ENCODE measurements at places on chromosomes 6 and 20.

- DNase-seq: no peak
Measured at GRCh38 chr6:108755257-108756240, 92.7 kb upstream of the ARMC2 start.

GRCh38 chr6:13286181-13286580 lies 42.2 kb downstream of the TBC1D7 start:
- no peak for DNase-seq

GRCh38 chr6:69019832-69020231 lies 384.8 kb downstream of the ADGRB3 start:
- no peak for DNase-seq

GRCh38 chr20:1664911-1665310 lies 7.3 kb upstream of the SIRPG start:
- DNase-seq: peak; percentile 54

- DNase-seq: no peak
Measured at GRCh38 chr6:109087661-109088264, 6.9 kb downstream of the SESN1 start.

- DNase-seq: no peak
Measured at GRCh38 chr6:7992002-7992815, 72.0 kb downstream of the BLOC1S5 start.

DNA sequence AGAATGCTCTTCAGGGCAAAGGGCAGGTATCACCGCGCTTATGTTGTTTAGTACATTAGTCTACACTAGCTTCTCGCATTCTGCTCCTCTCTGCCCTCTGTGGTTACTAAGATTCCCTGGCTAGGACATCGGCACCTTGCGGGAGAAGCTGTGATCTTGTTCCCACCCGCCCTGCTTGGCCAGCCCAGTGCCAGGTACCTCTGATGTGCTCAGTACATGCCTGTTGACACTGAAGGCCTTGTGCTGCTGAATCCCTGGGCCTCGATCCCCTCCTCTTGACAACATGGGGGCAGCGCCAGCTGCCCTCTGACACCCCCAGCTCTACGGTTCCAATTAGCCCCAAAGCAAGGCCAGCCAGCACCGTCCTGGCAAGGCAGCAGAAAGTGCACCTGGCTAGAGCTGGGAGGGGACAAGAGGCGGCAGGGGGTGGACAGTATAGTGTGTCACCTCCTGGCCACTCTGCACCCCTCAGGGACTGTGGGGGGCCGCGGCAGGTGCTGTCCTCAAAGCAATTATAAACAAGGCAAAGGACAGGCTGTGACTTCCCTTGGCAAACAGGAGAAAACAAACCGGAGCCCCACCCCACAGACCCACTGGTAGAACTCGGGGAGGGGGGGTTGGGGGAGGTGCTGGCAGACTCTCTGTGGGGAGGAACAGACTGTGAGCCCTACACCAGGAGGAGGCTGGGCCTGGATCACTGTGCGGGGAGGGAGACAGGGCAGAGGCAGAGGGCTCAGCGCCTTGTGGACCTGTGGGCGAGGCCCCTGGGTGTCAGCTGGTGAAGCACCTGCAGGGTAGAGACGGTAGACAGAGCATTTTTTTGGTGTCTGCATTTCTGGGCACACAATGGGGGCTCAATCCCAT lies 7.1 kb downstream of the TFEB start:
- no peak for DNase-seq

DNA sequence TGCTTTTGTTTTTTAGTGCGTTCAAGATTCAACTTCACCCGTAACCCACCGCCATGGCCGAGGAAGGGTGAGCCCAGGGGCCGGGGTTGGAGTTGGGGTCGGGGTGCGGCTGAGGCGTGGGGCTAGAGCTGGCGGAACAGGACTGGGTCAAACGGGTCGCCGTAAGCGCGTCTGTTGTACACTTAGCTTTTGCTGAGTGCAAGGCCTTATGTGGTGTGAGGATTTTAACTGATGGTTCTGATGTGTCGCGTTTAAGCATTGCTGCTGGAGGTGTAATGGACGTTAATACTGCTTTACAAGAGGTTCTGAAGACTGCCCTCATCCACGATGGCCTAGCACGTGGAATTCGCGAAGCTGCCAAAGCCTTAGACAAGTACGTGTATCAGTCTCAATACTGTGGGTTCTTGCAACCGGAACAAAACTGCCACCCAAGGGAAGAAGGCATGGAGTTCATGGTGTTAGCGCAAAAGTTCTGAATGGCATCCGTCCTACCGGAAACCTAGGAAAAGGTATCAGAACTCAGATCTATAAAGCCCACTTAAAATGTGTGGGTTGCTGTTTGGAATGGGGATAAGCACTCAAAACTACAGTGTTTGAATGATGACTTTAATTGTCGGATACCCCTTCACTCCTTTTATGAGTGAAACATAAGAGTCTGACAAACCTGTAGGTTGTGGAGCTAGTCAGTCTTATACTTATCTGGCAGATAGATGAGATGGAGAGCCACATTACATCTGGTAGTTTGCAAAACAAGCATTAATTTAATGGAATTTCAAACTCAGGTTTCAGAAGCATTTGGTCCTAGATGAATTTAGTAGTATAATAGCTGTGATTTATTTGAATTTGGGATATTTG lies 574 bp downstream of the RPS12 start:
- DNase-seq: peak; percentile 13

DNA sequence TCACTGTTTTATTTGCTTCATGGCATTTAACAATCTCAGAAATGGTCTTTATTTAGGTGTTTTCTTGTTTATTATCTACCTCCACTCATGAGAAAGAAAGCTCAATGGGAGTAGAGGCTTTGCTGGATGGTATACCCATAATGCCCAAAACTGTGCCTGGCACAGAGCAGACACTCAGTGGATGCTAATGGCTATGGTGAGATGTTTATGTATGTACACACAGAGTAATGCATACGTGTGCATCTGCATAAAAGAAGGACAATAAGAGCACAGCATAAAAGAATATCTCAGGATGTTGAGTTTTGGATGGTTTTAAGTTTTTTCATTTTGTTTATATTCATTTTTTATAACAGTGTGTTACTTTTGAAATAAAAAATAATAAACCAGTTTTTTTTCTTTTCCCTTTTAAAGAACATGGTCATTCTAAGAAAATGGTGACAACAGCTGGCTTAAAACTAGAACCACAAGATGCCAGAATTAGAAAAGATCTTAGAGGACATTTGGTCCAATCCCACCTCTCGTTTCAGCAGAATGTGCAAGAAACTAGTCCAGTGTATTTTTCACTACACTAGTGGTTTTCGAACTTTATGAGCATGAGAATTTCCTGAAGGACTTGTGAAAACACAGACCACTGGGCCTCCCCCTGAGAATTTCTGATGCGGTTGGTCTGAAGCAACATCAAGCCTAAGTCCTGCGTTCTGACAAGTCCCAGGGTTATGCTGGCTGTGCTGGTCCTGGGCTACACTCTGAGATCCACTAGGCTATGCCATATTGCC lies 131.9 kb downstream of the FYN start:
- no peak for DNase-seq

GRCh38 chr6:122202576-122203137 lies 196.8 kb upstream of the HSF2 start:
- no peak for DNase-seq

DNA sequence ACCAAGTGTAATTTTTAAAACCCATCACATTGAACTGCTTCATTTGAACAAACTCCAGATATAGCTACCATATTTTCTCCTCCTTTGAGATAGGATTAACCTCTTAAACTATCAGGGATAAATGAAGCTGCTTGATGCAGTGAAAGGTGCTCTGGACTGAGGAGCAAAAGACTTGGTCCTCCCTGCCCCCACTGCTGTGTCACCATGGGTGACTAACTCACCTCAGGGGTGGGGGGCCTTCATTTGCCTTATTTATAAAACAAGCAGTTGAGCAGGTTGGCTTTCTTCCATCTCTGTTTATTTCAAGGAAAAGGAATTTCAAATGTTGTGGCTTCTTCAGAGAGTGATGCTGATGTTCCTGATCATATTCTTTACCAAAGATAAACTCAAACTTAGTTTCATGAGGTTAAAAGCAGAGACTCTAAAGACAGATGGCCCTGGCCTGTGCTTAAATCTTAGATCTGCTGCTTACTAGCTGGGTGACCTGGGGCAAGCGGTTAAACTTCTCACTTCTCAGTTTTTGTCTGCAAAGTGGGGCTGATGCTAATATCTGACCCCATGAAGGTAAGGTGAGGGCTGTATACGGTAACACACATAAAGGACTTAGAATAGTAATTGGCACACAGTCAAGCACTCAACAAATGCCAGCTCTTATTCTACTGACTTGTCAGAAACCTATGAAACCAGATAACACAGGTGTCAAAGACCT lies 50.5 kb downstream of the FHL5 start:
- no peak for DNase-seq

- DNase-seq: no peak
Measured at GRCh38 chr20:49620364-49621240, 52.7 kb upstream of the PTGIS start.

- DNase-seq: no peak
Measured at GRCh38 chr6:98576791-98577190, 257.6 kb upstream of the POU3F2 start.

GRCh38 chr6:82006027-82006738 lies 241.4 kb downstream of the IBTK start:
- DNase-seq: no peak
